ENCODE measurements at places on chromosomes 11 and 22. TPM values are rescaled to one million over a fixed set of nuclear protein-coding genes. Genes with fewer than 3 reads are reported as not detected.
A peak's percentile ranks its signal among the peaks of the same experiment; 100 is the strongest.

ANO5 gene
- total RNA-seq: not detected

MMP7 gene
- total RNA-seq: not detected

C11orf21 gene
- 6.1 TPM for total RNA-seq

- no peak for DNase-seq
Measured at GRCh38 chr22:27345691-27346090, 455.9 kb downstream of the MN1 start.

DNA sequence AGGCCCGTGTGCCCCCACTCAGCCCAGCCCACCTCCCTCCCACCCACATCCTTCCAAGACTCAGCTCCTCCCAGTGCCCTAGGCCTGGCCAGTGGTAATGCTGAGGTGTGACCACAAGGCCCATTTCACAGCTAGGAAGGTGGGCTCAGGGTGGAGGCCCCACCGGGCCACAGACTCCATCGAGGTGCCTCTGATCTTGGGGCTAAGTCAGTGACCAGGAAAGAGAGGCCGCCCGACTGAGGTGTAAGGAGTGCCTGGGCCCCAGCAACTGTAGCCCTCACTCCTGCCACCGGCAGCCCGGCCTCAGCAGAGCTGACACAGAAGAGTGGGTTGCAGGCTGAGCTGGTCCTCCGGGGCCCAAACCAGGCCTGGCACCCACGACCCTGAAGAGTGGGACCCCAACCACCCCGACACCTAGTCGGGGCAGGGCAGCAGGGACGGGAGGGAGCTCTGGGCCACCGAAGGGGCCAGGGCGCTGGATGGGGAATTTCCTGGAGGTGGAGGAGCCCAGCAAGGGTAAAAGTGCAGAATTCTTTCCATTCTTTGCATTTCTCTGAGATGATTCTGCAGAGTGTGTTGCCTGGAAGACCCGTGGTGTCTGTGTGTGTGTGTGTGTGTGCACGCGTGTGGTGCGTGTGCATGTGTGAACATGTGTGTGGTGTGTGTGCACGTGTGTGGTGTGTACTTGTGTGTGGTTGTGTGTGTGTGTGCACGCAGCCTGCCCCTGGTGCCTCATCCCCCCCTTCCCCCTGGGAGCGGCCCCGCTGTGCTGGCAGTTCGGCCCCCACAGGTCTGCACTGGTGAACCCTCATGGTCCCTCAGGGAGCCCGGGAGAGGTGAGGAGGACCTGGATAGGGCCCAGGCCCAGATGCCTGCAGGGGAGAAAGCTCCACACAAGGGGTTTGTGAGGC, 8.3 kb upstream of the PIM3 start:
- no peak for DNase-seq

DNA sequence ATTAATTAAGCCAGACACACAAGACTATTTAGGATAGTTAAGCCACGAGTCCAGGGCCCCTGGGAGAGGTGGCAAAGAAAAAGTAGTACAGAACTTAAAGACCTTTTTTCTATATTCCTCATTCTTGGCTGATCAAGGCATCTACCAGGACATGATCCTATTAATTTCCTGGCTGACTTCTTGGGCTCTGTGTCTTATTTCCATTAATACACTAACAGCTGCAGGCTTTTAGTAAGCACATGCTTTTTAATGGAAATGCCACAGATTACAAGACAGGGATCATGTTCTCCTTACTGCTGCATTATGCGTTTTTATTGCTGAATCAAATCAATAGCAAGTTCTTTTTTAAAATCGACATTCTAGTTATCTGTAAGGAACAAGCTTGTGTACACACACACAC, 35.2 kb downstream of the BTG4 start:
- DNase-seq: no peak

GRCh38 chr11:121763526-121763925, 310.8 kb upstream of the SORL1-AS1 start:
- no peak for DNase-seq

DNA sequence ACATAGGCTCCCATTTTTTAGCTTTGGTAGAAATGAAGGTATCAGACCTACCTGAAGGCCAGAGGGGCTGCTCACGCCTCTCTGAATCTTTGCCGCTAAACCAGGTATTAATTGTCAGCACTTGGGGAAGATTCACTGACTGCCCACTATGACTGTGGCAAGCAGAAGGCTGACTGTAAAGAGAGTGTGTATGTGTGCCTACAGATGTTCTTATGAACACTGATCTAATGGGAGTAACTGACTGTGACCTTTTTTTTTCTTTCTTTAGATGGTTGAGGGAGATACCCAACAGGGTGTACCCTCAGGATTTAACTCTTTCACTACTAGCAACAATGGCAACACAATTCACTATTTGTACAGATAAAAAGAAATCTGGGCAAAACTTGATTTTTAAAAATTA, at the start of gene RAG2:
TSS of gene RAG2 (minus strand) at position 186 of the 400 bp plus-strand sequence. CDS start 4,068 bp downstream, outside the sequence.
- DNase-seq: no peak

DNA sequence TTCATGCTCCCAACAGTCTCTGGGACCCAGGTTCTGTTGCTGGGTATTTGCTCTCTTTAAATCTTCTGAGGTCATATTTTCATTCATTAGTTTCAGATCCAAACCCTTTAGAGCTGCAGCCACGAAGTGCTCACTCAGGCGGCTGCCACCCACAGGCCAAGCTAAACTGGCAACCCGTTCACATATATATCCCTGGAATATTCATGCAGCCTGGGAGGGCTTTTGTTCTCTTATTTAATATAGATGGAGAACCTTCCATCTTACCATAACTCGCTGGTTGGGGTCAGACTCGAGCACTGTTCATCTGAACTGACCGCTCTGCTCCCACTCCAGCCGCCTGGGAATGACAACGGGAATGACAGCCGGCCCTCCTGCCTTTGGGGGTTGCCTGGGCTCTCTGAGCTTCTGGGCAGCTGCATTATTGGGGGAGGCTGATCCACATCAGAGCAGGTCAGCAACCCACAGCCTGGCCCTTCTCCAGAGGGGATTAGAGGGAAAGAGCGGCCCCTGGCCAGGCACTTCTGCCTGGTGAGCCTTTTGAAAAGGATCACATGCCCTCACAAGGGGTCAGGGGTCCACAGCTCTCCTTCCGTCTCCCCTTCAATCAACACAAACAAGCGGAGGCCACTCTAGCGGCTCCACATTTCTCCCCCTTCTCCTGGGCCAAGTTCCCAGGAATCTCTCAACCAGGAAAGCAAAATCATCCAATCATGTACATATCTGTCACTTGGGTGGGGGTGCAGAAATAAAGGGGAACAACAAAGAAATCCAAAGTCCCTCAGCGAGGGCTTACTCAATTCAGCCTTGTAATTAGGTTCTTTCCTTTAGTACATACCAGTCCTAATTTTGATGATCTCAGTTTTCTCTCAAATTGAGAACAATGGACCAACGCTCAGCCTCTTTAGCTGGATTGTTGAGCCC, 11.8 kb downstream of the TMEM184B start:
- DNase-seq: no peak

- DNase-seq: no peak
Measured at GRCh38 chr22:47474895-47475294, 712.4 kb downstream of the TBC1D22A start.

DNA sequence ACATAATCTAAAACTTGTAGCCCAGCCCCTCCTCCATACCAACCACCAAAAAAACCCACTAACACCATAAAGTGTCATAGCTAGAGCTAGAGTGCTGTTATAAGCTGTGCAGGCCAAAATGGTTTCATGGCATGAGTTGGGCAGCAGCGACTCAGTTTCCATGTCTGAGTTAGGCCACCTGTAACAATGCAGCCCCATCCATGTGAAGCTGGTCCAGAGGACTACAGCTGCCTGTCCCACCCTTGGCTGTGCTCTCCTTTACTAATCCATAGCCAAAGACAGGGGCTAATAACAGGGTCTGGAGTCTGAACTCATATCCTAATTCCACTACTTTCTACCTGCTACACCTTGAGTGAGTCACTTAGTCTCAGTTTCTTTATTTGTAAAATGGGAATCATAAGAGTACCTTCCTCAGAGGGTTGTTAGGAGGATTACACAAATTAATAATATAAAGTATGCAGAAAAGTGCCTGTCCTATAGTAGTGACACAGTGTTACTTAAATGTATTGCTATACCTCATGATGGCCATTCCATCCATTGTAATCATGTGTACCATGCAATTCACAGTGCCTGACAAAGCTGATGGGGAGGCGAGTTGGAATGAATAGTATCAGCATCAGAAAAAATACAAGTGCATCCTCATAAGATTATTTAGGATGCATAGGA, 20.6 kb downstream of the KCNQ1OT1 start:
- peak; percentile 2 for DNase-seq

DNA sequence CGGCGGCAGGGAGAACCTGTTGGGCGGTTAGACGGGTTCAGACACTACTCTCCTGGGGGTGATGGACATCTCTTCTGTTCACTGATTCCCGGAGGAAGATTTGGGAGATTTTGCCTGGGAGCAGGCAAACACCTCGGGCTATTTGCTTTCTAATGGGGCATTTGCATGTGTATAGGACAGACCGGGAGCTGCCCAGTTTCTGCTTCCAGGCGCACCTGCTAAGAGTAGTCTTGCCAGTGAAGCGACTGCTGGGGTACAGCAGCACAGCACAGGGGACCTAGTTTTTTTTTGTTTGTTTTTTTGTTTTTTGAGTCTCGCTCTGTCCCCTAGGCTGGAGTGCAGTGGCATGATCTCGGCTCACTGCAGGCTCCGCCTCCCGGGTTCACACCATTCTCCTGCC, 6.8 kb upstream of the H19 start:
- no peak for DNase-seq

- no peak for DNase-seq
Measured at GRCh38 chr11:111045407-111045803, 200.1 kb upstream of the POU2AF2 start.

All from activated naive CD4-positive, alpha-beta T cell treated with anti-CD3 and anti-CD28 coated beads for 36 hours (primary cell).